ENCODE measurements at places on chromosomes 13 and 19.

- no peak for DNase-seq
Observed at GRCh38 chr19:8116437-8117293, 32.7 kb downstream of the FBN3 start.

GRCh38 chr19:7740682-7741054, 6.7 kb downstream of the CD209 start:
- DNase-seq = no peak

- DNase-seq = no peak
Observed at GRCh38 chr19:44816301-44816700, 7.4 kb downstream of the BCAM start.

DNA sequence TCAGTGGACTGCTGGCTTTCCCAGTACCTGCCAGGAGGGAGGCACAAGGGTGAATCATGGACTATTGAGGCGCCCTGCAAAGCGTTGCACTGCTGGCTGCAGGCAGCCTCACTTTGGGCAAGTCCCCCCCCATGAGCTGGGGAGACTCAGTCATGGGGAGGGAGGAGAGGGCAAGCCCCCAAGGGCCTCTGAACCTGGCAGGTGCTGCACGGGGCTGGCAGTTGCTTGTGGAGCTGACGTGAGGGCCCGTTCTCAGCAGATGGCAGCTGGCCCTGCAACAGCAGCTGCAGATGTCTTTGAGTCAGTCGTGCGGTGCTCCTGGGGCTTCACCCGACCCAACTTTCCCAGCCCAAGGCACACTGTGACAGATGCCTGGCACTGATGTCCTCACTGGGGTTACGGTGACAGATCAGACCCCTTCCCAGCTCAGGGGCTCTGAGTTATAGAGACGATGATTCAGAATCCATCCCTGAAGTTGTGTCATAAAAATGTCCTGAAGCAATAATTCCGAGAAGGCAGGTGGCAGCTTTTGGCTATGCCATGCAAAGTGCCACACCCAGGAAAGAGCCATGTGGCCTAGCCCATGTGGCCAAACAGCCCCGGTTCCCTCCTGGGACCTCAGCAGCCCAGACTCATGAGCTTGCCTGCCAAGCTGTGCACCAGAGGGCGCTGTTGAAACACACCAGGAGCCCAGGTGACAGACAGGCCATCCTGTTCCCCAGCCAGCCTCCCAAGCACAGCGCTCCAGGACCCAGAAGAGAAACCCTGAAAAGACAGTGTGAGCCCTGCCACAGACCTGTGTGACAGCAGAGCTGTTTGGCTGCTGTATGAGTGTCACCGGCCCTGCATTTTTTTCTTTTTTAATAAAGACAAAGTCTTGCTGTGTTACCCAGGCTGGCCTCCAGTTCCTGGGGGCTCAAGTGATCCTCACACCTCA, 53.6 kb upstream of the LDLR start:
- DNase-seq = peak; percentile 87

- no peak for DNase-seq
Observed at GRCh38 chr19:47373246-47374240, 24.4 kb downstream of the DHX34 start.

GRCh38 chr13:86870444-86870843, 800.7 kb upstream of the SLITRK5 start:
- no peak for DNase-seq

DNA sequence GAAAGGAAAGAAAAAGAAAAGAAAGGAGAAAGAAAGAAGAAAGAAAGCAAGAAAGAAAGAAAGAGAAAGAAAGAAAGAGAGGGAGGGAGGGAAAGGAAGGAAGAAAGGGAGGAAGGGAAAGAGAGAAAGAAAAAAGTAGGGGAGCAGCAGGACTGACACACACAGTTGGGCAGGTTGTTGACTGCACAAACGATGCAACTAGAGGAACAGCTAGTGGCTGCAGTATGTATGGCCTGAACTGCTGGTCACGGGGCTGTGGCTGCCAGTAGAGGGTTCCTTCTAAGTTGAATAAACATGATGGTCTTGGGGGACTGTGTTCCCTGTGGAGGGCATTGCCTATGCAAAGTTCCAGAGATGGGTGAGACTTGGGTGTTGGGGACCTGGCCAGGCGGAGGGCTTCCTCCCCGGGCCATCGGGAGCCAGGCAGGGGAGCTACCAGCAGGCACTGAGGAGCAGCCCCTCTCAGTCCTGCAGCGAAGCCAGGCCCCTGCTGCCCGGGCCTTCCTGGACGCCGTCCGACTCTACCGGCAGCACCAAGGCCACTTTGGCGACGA, 16.7 kb upstream of the COLGALT1 start:
- no peak for DNase-seq

GRCh38 chr19:660793-661426, 2.1 kb downstream of the RNF126 start:
- no peak for DNase-seq

DNA sequence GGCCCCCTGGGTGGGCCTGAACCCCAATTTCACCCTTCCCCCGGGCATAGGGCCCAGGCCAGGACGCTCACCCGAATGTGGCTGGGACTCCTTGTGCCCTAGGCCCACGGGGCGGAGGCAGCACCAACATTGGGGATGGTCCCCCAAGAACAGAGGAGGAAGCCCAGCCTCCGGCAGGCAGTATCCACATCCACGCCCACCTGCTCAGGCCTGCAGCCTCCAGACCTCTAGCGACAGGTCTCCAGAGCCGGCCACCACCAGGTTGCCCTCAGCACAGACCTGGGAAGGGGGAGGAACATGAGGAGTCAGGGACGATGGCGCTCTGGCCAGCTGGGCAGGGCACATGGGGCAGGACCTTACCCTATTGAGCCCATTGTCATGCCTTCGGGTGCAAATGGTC, 1.2 kb downstream of the GNG14 start:
- DNase-seq = no peak

- no peak for DNase-seq
Observed at GRCh38 chr13:29534083-29534482, 61.4 kb downstream of the SLC7A1 start.

DNA sequence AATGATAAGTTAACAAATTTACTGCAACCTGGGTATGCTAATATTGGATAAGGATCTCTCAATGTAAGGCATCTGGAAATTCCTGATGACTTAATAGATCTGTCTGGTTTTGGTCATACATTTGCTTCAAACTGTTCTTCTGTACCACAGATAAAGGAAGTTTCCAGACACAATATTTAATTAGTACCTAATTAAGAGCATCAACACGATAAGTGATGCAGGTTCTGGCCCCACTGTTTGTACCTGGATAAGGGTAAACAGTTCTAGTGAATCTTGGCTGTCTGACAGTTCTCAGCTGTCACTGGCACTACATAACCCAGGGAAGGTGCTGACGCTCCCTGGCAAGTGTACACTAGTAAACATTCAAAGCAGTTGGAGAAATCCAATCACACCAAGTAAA, 165.6 kb downstream of the MZT1 start:
- DNase-seq = no peak

Data from CD4-positive, alpha-beta T cell treated with Interleukin-21 for 1 hour (primary cell).